ENCODE measurements at places on chromosomes 1 and 21.
A peak's percentile ranks its signal among the peaks of the same experiment; 100 is the strongest.

DNA sequence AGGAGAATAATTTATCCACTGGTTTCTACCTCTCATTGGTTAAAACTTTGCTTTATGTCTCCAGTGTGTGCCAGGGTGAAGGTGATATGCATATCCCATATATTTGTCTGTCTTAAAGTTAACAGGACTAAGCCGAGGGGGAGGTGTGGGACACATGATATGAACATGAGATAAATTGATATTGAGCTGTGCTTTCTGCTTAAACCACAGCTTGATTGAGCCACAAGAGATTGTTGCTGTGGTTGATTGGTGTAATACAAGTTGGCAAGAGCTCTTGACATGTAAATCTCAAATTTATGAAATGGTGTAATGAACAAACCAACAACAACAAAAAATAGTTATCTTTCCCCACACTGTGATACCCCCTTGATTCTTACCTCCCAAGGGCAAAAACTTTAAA is 1295.5 kb upstream of the NCAM2 start:
- DNase-seq, result no peak

DNA sequence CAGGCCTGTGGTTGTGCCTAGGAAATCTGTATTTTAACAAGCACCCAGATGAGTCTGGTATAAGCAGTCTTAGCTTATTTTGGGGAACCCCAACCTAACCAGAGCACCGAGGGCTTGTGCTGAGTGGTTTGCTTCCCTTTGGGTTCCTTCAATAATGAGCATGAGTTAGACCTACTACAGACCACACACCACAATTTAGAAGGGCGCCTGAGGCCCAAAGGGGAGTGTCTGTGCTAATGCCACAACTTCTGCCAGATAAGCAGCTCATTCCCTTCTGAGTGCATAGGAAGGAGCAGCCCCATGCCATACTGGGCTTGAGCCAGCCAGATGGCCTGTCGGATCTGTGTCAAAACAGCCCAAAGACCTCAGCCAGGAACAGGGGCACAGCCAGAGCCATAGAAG is 15.4 kb upstream of the LSS start:
- no peak for DNase-seq

DNA sequence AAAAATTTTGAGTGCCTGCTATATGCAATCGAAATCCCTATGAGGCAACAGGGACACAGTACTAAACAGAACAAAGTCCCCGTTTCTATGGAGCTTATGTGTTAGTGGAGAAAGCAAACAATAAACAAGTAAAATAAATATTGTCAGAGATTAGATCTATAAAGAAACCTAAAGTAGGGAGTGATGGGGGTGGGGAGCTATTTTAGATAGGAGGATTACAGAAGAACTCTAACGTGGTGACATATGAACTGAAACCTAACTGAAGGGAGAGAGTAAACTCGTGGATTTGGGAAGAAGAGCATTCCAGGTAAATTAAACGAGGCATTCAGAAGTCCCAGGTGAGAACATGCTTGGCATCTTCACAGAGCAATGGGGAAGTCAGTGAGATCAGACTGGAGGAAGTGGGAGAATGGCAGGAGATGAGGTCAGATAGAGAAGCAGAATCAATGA is 154.5 kb downstream of the DENND1B start:
- DNase-seq, result no peak

DNA sequence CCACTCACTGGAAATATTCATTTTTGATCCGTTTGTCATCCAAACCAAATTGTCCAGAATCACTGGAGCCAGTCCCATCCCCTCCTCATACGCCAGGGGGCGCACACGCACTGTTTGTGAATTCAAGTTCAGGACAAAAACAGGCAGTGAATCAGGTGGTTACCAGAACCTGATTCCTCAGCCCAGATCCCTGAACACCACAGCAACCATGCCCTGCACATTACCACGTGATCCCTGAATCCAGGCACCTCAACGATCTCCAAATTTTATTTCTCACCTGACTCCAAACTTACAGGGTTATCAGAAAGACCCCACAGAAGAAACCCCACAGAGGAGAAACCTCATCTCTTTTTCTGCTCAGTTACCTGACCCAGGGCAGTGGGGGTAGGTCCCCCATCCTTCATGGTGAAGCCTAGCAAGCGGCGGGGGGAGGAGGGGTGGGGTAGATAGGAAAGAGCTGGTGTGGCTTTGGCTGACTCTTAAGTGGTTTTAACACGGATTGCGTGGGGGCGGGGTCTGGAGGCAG is 1.4 kb upstream of the PTPRF start:
- peak; percentile 80 for DNase-seq
